ENCODE measurements at places on chromosomes 5 and 9.

DNA sequence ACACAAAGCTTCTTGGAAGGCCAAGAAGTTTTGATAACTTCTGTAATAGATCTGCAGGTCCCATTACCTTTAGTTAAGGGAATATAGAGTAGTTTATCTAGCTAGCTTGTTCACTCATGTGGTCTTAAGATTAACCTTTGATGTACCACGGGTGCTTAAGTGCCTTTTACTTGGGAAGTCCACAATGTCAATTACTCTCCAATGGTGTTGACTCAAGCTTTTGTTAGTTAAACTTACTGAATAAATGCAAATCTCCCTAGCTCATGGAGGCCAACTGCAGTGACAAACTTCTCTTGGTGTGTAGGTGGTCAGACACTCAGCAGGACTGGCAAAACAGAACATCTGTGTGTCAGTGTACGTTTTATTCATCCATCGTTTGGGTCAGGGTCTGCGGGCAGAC is 501.5 kb downstream of the ELAVL2 start:
- DNase-seq = no peak

DNA sequence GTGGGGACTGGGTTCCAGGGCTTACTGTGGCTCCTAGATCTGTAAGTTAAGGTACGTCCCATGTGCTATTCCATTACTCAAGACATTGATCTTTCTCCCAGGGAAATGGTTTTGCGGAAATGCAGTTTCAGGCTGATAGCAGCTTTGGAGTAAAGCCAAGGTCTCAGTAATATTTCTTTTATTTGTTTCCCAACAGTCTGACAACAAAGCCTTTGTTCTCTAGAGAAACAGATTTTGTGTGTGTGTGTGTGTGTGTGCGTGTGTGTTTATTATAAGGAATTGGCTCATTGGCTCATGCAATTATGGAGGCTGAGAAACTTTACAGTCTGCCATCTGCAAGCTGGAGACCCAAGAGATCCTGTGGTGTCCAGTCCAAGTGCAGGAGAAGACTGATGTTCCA is 12.1 kb upstream of the POC5 start:
- DNase-seq = no peak

DNA sequence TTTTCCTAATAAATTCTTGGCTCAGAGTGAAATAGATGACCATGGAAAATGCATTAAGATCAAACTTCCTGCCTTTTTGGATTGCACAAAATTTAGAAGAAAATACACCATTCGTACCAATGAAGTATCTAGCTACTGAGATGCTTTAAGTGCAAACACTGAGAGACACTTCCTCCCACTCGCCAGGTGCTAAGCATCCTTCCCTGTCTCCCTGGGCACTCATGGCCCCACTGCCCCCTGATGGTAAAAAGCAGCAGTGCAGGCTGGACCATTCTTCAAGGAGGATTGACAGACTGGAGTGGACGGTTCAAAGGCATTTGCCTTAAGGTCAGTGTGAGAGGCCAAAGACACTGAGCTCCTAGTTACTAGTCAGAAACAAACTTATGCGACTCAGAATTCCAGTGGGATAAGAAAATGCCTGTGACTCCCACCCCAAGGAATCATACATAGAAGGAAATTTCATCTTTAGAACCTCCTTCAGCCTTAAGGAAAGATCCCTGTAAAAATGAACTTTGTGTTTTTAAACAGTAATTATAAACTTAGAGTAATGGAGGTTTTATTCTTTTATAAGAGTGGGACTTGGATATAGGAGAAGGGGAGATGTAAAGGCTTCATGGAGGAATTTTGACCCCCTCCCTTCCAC is 86.0 kb upstream of the SLC30A5 start:
- DNase-seq = peak; percentile 6

DNA sequence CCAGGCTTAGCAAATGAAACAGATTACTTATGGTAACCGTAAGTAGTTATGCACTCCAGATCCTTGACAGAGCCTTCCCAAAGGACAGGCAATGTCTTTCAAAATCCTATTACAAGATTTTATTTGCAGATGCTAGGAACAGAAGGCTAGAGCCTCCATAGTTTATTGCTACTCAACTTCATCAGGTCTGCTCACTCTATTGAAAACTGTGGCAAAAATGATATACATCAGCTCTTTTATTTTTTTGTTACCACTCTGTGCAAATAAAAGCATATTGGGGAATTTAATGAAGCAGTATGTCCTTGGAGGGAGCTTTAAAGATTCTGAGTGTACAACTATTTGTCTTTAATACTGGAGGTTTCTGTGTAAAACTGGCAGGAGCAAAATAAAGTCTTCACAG is 46.5 kb downstream of the SLC44A1 start:
- DNase-seq = no peak

GRCh38 chr9:112361601-112362000 is 18.3 kb upstream of the HSDL2 start:
- DNase-seq = no peak

DNA sequence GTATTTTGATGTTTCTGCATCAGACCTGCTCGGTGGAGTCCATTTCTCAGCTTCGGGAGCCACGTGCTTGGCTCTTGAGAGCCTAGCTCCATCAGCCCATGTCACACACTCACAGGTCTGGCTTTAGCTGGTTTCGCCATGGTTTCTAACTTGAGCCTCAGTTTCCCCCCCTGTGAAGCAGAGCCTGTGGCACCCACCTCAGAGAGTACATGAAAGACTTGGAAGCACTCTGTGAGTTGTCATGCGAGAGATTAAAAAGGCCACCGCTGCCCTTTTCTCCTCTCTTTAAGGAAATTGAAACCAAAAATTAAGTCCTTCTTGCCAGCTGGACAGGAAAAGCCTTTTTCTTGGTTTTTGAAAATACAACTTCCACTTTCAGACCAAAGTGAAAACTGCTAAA is 8.8 kb downstream of the TENT4A start:
- DNase-seq = no peak

DNA sequence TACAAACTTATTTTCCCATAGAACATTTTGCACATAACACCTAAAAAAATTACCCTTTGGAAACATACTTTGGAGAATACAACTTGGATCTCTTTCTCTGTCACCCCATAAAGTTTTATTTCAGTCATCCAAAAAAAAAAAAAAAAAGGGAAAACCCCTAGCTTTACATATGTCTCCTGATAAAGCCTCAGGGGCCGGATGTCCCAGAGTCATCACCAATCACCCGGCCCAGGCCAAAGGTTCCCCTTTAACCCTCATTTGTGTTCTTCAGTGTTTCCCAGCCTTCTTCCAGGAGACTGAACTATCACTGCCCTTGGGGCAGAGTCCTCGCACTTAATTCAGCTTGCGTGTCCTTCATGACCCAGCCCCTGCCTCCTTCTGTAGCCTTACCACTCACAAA is 28.8 kb downstream of the ANXA6 start:
- no peak for DNase-seq

GRCh38 chr9:111863636-111864035 is 33.0 kb upstream of the UGCG start:
- no peak for DNase-seq

GRCh38 chr9:137136261-137136880 is 2.6 kb upstream of the GRIN1 start:
- no peak for DNase-seq

All from DMS 273 treated with DMSO at 0.1 percent for 48 hours (cell line).